ENCODE measurements at places on chromosomes 12 and 14.

DNA sequence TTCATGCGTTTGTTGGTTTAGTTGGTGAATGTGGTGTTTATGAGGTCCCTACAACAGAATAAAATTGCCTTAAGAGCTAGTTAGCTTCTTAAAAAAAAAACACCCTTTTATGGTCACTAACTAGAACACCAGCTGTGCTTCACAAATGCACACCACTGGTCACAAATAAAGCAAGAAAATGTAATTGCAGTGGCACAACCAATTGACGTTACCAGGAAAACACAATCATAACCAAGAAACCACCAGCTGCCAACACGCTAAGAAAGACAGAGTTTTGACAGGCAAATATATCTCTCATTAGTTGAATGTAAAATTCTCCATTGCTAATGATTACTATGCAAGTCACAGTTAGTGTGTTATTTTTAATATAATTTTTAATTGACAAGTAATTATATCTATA, 389.9 kb downstream of the ADAMTS20 start:
- no peak for DNase-seq

DNA sequence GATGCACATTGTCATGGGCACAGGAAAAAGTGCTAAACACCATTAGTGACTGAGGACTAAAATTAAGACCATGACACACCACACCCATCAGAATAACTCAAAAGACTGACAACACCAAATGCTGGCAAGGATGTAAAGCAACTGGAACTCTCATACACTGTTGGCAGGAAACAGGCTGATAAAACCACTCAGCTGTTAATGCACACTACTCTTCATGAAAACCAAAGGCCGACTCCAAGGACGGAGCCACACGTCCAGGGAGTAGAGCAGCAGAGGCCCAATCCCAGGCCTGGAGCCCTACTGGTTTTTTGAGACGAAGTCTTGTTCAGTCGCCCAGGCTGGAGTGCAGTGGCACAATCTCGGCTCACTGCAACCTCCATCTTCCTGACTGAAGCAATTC, 6.4 kb downstream of the RAD52 start:
- DNase-seq, result no peak

DNA sequence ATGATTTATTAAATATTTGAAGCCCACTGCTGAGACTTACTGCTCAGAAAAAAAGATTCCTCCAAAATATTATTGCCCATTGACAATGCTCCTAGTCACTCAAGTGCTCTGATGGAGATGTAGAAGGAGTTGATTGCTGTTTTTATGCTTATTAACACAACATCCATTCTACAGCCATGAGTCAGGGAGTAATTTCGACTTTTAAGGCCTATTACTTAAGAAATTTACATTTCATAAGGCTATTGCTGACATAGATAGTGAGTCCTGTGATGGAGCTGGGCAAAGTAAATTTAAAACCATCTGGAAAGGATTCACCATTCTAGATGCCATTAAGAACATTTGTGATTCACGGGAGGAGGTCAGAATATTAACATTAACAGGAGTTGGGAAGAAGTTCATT, 5.2 kb downstream of the KCNJ8 start:
- no peak for DNase-seq

DNA sequence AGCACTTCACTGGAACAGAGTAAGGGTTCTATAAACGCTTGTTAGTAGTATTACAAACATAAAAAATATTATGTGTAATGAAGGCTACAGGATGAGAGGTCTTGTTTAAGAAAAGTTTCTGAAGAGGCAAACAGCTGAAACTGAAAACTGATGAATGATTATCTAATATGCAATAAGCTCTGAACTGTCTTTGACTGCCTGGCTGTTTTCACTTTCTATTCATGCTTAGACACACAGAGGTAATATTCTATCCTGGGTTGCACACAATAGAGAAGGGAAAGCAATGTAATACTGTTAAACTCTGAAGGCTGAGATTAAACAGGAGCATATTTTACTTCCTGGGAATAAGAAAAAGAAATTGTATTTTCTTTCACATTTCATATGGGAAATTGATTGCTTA, 251.3 kb downstream of the ALX1 start:
- peak; percentile 65 for DNase-seq

DNA sequence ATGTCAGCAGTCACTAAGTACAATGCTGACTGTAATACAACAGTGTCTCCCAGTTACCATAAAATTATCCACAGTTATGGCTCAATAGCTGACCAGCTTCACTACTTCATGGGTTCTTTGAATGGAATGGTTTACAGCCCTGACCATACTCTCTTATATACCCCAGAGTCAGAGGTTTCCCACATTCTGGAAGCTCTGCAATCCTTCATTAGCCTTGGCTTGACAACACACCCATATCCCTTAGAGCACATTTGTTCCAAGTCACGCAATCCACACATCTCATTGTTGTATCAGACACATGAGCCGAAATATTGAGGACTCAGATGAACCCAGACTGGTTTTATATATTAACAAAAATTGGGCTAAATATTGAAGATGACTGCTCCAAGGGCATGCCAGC, 209.4 kb upstream of the PLXNC1 start:
- no peak for DNase-seq

DNA sequence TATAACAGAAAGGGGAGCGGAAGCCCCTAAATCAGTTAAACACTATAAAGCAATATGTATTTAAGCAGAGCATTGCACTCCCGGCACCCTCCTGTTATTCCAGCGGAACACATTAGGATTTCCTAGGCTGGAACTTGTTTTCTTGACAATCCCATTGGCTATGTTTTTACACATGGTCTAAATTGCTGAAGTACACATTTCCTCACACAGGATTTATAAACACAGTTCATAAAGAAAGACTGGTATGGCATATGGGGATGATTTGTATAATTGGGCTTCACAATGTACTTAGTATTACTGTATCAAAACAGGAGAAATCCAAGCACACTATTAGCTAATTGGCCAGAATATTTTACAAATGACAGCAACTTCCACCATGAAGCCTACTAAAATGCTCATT, 23.3 kb downstream of the PAX9 start:
- no peak for DNase-seq
